ENCODE measurements at places on chromosomes 6 and 20.

DNA sequence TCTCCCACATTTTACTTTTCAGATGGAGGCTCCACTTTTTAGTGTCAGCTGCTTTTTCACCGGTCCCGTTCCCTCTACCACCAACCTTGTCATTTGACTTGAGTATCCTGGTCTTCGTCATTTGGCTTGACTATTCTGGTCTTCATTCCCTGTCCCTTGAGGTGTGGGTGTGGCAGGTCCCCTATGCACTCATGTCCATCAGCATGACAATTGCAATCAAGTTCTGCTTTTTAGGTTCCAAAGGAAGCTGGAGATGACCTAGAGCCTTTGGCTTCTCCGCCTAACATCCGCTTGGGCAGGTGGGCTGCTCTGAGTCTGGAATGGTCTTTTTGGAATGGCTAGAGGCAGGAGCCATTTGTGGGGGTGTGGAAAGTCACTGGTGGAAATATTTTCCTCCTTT, 99.8 kb upstream of the MLN start:
- no peak for DNase-seq

DNA sequence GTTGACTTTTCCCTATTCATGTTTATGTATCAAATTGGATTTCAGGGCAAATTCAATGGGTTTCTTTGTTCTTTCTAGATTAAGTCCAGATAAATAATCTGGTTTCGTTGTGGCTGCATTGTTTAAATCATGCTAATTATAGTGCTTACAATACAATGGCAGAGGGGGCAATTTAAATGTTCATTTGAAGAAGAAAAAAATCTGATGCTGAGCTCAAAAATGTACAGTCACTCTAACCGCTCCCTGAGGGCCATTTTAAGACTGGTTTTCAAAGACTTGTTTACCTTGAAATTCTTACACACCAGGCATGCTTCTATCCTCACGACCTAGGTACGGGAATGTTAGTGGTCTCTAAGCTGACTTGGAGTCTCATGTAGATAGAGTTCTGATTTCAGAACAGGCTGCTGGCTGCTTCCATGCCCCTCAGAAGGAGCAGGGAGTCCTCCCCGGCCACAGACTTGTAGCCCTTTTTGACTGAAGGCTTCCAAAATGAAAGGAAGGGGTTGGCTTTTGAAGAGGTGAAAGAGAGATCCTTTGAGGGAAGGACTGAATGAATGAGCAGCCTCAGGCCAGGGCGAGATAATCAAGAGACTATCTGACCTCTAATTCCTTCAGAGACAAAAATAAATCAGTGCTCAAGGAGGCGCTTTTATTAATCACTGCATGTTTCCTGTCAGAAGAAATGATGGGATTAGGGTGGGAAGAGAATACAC, 86.1 kb upstream of the ZNF217 start:
- no peak for DNase-seq

DNA sequence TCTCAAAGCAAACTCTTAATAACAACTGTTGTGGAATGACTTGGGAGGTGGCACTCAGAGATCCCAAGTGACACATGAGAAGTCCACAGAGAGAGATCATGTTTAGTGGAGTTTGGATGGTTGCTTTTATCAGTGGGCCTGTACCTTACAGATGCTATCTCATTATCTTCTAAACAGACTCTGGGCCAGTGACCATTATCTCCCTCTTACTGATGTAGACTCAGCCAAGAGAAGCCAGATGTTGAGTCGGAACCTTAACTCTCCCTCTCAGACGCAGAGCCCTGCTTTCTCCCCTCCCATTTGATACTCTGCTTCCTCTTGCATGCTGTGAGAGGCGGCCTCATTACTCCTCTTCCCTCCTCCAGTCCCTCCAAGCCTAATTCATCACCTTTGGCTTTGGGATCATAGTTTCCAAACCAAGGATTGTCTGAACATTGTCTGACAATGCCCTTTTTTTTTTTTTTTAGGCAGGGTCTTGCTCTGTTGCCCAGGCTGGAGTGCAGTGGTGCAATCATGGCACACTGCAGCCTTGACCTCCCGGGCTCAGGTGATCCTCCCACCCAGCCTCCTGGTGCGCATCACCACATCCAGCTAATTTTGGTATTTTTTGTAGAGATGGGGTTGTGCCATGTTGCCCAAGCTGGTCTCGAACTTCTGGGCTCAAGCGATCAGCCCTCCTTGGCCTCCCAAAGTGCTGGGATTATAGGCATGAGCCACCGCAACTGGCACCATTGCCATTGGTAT, 4.5 kb upstream of the DDR1 start:
- no peak for DNase-seq

- DNase-seq: no peak
Measured at GRCh38 chr6:73978330-73978729, 282.3 kb downstream of the CD109 start.

DNA sequence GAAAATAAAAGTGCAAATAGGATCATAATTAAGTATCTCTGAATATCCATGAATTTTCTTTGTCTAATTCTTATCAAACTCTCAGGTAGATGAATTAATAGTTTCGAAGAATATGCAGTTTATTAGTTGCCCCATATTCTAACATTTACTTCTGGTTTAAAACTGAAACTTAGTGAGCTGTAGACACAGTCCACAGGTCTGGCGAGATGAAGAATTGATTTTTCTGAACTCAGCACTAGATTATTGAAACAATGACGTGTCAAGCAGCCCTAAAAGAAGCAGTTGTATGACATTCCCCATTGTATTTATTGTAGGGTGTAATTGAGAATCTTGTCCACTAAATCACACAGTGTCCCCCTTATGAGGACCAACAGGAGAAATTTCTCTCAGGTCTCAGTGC, 407.1 kb downstream of the GRIK2 start:
- no peak for DNase-seq

DNA sequence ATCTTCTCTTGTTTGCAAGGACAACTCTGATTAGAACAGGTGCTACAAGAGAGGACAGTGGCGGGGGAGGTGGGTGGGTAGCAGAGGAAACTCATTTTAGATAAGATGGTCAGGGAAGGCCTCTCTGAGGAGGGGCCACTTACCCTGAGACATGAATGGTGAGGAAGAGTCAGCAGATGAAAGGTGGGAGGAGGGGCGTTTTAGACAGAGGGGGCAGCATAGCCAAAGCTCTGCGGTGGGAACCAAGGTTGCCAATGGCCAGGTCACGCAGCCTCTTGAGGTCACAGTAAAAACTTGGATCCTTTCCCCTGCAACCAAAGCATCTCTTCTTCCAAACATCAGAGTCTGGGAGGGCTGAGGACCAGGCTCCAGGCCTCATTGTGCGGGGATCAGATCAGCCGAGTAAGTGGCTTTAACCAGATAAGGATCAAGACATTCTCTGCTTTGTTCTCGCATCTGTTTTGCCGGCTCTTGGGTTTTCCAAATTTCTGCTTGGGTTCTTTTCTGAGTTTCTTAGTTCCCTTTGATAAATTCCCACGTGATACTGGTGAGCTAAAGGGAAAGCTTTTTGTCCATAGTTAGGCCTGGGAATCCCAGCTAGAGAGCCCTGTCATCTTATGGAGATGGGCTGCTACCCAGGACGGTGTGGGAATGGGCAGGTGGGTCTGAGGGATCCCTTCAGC, 5.5 kb upstream of the CD40 start:
- DNase-seq: no peak

DNA sequence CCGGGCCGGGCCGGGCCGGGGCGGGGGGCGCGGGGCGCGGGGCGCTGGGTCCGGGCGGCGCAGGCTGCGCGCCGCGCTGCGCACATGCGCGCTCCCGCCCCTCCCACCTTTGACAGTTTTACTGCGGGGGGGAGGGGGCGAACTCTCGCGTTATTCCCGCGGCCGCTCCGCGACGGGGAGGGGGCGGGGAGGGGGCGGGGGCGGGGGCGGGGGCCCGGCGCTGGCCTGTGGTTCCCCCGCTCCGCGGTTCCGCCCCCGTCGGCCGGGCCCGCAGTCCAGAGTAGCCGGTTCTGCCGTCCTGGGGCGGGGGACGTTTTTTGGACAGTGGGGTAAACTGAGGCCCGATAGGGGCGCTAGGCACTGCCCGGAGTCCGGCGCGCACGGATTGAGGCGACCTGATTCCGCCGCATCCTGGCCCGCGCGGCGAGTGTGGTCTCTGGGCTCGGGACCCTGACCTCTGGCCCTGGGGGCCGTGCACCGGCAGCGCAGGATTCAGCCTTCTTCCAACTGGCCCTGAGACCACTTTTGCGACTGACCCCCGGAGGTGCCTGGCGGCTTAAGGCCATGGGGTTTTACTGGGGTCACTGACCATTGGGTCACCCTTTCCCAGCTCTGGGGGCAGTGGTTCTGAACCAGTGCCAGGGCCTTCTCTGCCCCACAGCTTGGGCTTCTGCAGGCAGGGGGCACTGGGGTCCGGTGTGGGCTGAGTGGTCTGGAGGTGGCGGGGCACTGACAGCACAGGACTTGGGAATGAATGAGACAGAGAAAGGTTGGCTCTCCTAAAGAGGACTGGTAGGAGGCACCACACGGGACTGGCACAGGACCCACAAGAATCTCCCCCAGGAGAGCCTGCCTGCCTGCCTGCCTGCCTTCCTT, at the start of gene ZNF512B:
ZNF512B (minus strand) TSS at position 93 of the 876 bp plus-strand sequence. CDS start 1,980 bp downstream, outside the sequence.
- peak; percentile 84 for DNase-seq

DNA sequence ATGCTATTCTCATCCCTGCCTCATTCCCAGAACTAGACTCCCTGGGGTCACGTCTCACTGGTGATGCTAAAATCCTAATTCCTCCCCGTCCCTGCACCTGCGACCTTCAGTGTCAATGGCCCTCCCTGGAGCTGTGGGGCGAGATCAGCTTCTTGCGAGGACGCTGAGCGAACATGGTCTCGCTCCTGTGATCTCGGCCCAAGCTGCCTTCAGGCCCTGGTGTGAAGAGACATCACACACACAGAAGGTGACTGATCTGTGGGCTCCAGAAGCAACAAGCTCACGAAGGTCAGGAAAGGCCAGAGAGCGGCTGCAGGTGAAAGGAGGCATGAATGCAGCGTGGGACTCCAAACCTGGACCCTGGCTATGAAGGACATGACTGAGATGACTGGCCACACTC, 139.5 kb upstream of the CST7 start:
- DNase-seq: no peak

DNA sequence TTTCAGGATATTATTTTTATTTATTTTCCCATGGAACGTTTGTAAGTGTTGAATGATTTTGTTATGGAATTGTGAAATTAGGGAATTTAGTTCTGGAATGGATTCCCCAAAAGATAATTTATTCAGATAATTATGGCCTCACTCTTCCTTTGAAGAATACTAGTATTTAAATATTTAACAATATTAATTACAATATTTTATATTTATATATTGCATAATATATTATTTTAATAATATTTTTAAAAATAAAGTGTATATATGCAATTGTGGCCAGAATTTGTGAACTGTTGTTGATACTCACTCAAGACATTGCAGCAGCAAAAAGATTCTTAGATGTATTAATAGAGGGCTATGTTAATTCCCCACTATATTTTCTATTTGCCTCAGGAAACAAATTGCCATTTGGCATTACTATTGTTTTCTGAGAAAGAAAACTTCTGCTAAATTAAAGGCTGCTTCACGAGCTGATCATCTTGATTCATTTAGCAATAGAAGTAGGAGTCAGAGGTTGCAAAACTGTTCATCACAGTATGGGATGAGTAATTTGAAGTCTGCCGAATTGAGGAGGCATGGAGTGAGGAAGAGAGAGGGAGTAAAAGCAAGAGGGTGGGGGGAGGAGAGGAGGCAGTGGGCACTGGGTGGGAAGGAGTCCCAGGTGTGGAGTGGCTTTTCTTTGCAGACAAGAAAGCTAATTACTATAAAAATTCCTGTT, 729.2 kb downstream of the DHX35 start:
- DNase-seq: no peak

GRCh38 chr20:6660441-6660840, 107.0 kb upstream of the BMP2 start:
- no peak for DNase-seq

GRCh38 chr20:47143657-47144056, 212.8 kb downstream of the ZMYND8 start:
- DNase-seq: no peak

DNA sequence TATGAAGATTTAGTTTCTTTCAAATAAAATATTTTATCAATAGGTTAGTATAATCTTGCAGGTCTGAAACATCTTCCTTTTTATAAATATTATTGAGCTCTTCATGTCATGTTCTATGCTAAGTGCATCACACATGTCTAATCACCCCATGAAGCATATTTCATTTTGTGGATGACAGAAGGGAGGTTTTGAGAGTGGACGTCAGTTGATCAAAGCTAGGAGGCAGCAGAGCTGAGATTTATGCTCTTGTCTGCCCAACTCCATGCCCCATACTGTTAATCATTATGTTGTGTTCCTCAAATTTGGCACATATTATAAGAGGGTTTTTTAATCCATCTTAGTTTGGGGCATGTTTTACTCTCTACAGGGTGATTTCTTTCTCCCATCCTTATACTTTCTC, 22.7 kb downstream of the DSE start:
- peak; percentile 23 for DNase-seq

DNA sequence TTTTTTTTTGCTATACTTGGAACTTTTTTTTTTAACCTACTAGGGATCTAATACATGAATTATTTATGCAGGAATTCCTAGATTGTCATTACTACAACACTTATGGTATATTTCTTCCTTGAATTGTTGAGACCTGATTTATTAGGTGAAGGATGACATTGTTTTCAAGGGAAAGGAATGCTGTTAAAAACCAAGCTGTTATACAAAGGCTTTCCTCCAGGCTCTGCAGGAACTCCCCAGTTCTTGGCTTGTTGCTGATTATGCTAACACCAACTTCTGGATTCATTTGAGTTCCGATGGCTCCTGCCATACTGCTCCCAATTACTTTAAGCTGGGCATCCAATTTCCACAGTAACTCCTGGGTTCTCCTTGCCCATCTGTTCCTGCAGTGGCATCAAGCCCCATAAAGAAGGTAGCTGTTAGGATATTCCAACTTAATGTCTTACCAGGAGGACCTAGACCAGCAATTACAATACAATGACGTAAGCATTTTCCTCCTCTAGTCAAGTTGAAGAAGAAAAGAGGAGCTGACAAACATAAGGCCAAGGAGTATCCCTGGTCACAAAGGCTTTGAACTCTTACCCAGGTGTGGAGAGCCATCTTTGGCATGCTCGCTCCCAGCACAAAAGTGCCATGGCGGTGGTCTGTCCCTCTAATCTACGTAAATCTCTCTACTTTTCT, 215.9 kb upstream of the AGPAT4 start:
- DNase-seq: no peak

DNA sequence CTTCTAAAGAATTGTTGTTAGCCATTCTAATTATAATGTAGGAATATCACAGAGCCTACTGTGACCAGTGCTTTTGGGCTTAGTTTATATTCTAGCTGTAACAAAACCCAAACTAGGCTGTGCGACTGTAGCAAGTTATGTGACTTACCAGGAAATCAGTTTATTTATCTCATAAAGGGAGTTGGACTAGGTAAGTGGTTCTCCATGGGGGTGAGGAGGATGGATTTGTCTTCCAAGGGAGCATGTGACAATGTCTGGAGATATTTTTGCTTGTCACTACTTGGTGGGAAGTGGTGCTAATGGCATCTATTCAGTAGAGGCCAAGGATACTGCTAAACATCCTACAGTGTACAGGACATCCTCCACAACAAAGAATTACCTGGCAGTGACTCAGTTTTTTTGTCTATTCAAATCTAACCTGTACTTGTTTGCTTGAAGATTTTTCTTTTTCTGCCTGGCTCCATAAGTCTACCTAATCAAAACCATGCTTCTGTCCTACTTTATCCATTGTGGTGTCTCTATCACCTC, 32.5 kb downstream of the ZFAND3 start:
- DNase-seq: no peak

- DNase-seq: peak; percentile 11
Measured at GRCh38 chr20:51800060-51800871, 2.1 kb downstream of the SALL4 start.

GRCh38 chr6:17967668-17968518, 19.5 kb downstream of the KIF13A start:
- DNase-seq: no peak

GRCh38 chr6:5778317-5778857, 228.3 kb downstream of the NRN1 start:
- DNase-seq: no peak

- DNase-seq: no peak
Measured at GRCh38 chr20:50347284-50348063, 156.8 kb downstream of the CEBPB start.

Data from CD4-positive, alpha-beta T cell (primary cell).